Cardiac muscle cell (in vitro differentiated cells and primary cell): ENCODE measurements at places on chromosomes 13 and 19. TPM values are rescaled to one million over a fixed set of nuclear protein-coding genes. Genes with fewer than 3 reads are reported as not detected.

The TINCR gene
- 1.3 and 2.4 TPM in 2 replicates for total RNA-seq

The CLIP3 gene
- 7.1 and 10.9 TPM in 2 replicates for total RNA-seq

The ALG5 gene
- 15.1 and 19.7 TPM in 2 replicates for total RNA-seq

The ZNF417 gene
- total RNA-seq, result 11.8 and 17.8 TPM in 2 replicates

The AMER2 gene
- under 0.01 and 0.09 TPM in 2 replicates for total RNA-seq

The TRPC4 gene
- 0.09 and 0.28 TPM in 2 replicates for total RNA-seq

The ZNF738 gene
- 41.5 and 46.0 TPM in 2 replicates for total RNA-seq

The CASP14 gene
- not detected in 2 replicates for total RNA-seq

The MEDAG gene
- total RNA-seq, result 0.06 and 0.35 TPM in 2 replicates

The FCGBP gene
- total RNA-seq, result 0.57 and 0.70 TPM in 2 replicates

The CYP2A7 gene
- total RNA-seq, result not detected in 2 replicates

The KLK3 gene
- not detected in 2 replicates for total RNA-seq

The FUT1 gene
- 0.14 and 0.21 TPM in 2 replicates for total RNA-seq
